ENCODE measurements at places on chromosomes 4 and X.

DNA sequence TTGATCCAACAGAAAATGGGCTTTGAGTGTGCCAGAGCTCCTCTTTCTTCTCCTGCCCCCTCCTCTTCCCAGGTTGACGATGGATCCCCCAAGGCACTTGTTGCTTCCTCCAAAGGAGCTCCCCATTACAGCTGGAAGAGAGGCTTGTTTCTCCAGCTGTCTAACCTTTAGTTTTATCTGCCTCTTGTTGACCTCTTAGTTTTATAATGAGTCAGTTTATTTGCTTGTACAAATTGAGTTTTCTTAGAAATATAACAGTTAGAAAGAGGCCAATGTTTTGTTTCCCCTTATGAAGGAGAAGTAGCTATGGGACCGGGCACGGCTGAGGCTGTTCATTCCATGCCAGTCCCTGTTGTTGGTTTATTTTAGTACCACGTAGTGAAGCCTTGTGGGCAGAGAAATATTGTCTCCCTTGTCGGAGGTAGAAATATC, 158.2 kb downstream of the SPRY1 start:
- no peak for DNase-seq

DNA sequence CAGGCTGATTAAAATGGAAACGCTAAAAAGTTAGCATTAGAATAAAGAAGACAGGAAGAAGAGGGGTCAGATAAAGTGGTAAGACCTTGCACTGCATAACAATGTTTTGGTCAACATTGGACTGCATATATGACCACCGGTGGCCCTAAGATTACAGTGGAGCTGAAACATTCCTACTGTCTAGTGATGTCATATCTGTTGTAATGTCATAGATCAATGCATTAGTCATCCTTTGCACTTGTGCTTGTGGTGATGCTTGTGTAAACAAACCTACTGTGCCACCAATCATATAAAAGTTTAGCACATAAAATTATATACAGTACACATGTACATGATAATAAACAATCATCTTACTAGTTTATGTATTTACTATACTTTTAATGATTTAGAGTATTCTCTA, 73.0 kb downstream of the TMEM165 start:
- no peak for DNase-seq

- no peak for DNase-seq
Measured at GRCh38 chr4:161249779-161250440, 913.9 kb downstream of the FSTL5 start.

DNA sequence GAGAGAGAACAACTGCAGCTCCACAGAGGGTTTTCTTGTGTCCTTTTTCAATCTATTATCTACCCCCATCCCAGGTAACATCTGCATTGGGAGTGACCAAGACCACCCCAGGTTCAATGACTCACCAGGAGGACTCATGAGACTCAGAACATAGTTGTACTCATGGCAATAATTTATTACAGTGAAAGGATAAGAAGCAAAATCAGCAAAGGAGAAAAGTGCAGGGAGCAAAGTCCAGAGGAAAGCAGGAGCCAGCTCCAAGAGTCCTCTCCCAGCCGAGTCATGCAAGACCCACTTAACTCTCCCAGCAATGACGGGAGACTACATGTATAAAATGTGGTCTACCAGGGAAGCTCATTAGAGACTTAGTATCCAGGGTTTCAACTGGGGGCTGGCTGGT, 129.5 kb upstream of the RBPJ start:
- no peak for DNase-seq

DNA sequence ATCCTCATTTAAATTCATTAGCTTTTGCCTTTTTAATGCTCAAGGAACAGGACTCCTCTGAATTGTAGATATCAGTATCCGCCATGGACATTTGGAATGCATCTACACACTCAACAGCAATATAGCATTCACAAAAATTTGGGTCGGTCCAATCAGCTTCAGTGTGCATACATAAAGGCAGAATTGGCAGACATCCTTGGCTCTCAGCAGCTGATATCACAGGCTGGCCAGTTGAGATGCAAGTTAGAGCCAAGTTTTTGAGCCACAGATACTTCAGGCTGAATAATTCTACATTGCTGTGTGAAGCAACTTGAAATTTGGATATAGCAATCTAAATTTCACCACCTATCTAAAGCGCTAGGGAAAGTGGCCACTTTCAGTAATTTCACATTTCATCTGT, 821.1 kb downstream of the PCDH19 start:
- DNase-seq: no peak

GRCh38 chr4:155578219-155578618, 88.4 kb upstream of the GUCY1A1 start:
- DNase-seq: no peak

- DNase-seq: peak; percentile 87
Measured at GRCh38 chr4:105474099-105474518, 247 bp upstream of the PPA2 start.
